ENCODE measurements at places on chromosomes 2 and 18.
A peak's percentile ranks its signal among the peaks of the same experiment; 100 is the strongest.

DNA sequence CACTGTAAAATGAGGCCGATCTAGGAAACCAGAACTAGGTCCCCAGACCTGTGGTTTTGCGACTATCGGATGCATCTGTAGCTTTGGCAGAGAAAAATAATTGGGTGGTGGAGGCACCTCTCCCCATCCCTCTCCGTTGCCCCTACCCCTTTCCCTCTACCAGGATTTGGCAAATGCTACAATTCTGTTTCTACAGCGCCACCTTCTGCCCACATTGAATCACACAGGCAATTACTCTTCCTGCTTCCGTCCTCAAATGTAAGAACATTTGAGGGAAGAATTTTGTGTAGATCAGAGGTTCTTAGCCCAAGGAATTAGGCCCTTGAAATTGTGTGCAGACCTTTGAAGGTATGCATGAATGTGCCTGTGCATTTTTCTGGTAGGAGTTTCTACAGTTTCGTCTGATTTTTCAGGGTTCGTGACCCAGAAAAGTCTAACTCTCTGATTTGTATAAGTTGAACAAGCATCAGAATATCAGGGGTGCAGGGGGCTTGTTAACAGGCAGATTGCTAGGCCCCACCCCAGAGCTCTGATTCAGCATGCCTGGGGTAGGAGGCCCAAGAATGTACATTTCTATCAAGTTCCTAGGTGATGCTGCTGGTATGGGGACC is 11.2 kb downstream of the ATP6V1B1 start:
- DNase-seq = peak; percentile 45

- no peak for DNase-seq
Measured at GRCh38 chr18:79955302-79956075, 4.0 kb upstream of the SLC66A2 start.

- no peak for DNase-seq
Measured at GRCh38 chr2:191225690-191226089, 19.5 kb upstream of the MYO1B start.

GRCh38 chr2:155825876-155826275 is 506.6 kb downstream of the NR4A2 start:
- DNase-seq = peak; percentile 64

DNA sequence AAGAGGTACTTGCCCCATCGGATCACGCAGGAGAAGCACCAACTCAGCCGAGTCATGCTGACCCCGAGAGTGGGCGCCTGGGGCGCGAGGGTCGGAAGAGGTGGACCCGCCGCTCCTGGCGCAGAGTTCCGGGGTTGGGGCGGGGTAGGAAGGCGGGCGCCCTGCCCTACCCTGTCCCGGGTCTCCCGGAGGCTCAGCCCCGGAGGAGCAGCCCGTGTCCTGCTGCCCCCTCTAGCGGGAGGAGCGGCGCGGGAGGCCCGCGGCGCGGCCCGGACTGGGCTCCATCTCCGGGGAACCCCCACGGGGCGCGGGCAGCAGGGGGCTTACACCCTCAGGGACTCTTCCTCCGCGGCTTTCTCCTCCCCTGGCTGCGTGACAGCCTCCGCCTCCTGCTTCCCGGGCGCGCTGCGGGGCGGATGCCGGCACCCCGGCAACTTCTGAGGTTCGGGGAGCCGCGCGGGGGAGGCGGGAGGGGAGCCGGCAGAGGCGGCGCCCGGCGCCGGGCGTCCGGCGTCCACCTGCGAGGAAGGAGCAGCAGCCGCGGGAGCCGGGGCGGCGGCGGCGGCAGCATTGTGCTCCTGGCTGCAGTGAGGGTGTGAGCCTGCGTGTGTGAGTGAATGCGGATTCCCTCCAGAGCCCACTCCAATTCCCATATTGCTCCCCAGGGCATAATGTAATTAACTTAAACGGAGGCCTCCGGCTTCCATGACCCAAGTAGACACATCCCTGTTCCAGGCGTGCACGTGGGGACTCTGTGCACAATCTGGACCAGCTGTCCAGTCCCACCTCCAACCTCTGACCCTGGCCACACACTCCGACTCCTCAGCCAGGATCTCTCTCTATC is 7.6 kb upstream of the TNS1 start:
- peak; percentile 51 for DNase-seq

DNA sequence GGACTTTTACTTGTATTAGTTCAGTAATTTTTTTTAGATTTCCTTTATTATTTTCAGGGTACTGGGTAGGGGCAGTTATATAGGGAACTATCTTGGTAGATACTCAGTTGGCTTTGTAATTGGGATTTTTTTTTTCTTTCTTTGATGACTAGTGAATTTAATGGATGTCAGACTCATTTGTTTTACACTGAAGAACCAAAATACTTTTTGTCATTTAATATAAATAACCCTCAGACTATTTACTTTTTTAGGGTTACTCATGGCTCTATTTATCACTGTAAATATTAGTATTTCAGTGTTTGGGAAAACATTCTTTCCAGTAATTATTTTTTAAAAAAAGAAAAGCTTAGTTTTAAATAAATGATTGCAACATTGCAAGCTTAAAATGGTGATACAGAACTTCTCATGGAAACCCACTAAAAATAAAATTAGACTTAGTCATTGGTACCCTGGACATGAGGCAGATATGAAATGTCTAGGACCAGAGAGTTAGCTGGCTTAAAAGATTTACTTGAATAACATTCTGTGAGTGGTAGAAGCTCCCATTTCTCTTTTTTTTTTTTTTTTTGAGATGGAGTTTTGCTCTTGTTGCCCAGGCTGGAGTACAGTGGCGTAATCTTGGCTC is 74.4 kb upstream of the CYP20A1 start:
- DNase-seq = no peak

GRCh38 chr18:8657050-8657820 is 48.0 kb downstream of the RAB12 start:
- DNase-seq = peak; percentile 34

DNA sequence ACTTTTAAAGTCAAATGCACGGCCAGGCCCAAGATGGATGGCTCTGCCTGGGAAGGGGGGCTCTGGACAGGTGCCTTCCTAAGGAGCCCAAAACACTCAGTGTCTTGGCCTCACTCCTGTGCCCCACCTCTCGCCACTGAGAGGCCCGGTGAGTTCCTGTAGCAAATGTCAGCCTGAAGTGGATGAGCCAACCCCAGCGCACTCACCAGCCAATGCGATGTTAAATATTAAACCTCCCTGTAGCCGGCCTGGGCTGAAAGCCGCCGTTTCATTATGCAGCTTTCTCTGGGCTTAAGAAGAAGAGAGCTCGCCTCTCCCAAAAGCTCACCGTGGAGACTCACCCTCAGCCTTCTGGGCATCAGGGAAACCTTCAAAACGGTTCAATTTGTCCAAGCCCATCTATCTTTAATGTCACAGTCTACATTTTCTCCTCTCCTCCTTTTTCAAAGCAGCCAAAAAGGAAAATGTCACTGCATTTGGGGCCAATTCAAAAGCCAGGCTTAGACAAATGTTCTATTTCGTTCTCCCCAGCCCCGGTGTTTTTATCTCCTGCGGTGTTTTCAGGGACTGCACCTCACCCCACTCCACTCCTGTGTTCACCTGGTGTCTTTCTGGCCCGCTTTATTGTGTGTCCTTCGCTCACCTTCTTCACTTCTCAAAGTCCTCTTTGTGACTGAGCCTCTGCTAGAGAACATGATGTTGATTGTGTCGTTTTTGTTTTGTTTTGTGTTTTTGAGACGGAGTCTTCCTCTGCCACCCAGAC is 124.0 kb downstream of the NRP2 start:
- DNase-seq = no peak

DNA sequence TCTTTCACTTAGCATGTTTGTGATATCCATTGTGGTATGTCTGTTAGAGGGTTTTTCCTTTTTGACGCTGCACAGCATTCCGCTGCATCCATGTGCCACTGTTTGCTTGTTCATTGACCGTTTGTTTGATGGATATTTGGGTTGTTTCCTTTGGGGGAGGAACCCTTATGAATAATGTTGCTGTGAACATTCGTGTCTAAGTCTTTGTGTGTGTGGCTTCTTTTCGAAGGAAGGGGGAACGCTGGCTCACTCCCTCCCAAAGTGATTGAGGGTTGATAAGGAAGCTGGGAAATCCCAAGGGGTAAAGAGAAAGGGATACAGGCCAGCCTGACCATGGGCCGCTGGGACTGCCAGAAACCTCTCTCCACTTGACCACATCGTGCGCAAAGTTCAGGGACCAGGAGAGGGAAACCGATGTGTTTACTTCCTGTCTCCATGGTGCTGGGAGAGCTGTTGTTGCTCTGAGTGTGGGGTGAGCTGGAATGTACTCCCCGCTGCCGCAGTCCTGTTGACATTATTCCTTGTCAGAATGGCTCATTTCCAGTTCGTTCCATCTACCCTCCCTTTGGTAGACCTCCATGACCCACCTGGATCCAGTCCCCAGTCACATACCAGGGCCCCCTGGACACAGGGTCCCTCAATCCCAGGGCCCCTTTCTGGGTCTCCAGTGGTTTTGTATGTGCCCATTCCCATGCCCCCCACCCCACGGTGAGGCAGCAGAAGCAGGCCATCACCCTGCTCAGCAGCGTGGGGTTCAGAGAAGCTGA is 39.6 kb downstream of the HS1BP3 start:
- DNase-seq = no peak

- DNase-seq = no peak
Measured at GRCh38 chr18:9642799-9643462, 28.6 kb upstream of the PPP4R1 start.

Data from NCI-H2171 treated with DMSO at 0.1 percent for 48 hours (cell line).